Epithelial cell of esophagus (primary cell): ENCODE measurements at places on chromosomes 11 and 22.

DNA sequence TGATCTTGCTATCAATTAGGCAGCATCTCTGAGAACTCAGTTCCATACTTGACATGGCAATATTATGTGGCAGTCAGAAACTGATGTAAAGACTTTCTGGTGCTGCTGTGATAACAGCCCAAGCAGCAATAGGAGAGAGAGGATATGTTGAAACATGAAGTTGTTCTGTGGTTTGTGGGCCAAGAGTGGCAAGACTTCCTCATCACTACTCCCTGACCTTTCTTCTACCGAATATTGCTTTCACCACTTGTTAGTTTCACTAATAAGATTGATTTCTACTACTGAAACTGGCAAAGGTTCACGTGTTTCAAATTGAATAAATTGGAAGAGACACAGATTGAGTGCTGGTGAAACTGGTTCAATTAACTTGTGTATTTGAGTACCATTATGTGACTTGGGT is 852.6 kb upstream of the RAG2 start:
- peak; percentile 39 for DNase-seq

DNA sequence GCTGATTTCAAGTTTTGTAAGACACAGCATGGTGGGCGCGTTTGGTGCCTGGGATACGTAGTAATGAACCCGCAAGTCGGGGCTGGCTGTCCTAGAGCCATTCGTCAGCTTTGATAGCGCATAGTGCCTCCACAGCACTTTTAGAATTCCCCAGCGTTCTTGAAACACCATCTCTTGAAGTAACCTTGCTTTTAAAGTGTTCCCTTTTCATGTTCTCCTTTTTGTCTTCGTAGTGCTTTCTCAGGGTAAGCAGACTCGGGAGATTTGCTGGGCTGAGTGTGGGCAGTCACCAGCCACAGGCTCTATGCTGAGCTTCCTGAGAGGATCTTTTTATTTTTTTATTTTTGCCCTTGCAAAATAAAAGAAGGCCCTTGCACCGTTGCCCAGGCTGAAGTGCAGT is 39.6 kb upstream of the CTTN start:
- DNase-seq, result no peak

DNA sequence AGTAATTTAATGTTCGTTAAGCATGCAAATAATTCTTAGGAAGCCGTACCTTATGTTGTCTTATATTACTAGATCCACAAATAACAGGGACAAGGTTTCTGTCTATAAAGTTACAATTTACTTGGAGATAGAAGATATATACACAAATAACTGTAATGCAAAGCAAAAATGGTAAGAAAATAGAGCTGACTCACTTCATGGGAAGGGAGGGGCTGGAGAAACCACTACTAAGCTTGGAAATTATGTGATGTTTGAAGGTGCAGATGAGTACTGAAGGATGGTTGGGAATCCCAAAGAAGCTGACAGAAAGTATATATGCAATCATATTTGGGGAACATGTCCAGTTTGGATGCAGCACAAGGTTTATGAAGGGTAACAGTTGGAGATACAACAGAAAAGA is 4.0 kb downstream of the NPAT start:
- peak; percentile 29 for DNase-seq

DNA sequence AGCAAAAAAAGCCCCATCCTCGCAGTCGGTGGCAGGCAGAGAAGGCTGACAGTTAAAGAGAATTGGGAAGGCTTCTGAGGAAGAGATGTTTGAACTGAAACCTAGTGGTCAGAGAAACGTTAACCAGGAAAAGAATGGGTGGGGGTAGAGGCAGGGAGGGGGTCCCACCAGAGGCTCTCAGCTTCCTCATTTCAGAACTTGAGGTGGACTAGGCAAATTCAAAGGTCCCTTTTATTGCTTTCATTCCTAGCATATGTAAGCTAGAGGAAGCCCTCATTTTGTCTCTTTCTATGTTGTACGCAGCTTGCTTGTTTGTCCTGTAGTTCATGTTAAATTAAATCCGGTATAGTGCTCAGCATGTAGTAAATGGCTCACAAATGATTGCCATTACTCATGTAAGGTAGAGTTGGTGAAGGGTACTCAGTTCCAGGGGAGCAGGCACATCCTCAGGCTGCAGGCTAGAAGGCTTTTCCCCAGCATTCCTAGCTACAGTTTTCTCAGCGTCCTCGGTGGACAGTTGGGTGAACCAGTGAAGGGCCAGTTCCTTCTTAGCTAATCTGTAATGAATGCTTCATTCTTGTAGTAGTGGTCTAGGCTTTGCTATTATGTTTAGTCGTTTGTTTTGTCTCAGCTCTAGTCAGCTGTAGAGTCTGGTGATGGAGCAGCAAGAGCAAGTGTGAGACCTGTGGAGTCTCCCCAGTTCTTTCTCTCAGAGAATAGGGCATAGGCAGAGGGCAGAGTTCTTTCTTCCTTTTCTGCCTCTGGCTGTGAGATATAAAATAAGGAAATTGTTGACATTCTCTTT is 58.6 kb downstream of the UVRAG start:
- DNase-seq, result no peak

DNA sequence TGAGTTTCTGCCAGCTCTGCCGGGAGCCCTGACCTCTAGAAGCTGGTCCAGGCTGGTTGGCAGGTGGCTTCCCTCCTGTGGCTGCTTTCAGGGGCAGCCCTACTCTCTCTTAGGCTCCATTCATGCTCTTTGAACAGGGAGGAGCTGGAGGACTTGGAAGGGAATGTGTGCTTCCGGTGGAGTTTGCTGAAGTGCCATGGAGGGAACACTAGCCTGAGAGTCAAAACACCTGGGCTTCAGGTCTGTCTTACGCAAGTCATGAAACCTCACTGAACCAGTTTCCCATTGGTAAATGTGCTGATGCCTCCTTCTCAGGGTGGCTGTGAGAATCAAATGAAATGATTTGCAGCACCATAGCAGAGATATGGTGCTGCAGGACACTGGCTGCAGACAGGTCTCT is 224.5 kb downstream of the KIRREL3 start:
- DNase-seq, result peak; percentile 0

- no peak for DNase-seq
These were observed 102.9 kb upstream of the GAL start for GRCh38 chr11:68581439-68581838.

DNA sequence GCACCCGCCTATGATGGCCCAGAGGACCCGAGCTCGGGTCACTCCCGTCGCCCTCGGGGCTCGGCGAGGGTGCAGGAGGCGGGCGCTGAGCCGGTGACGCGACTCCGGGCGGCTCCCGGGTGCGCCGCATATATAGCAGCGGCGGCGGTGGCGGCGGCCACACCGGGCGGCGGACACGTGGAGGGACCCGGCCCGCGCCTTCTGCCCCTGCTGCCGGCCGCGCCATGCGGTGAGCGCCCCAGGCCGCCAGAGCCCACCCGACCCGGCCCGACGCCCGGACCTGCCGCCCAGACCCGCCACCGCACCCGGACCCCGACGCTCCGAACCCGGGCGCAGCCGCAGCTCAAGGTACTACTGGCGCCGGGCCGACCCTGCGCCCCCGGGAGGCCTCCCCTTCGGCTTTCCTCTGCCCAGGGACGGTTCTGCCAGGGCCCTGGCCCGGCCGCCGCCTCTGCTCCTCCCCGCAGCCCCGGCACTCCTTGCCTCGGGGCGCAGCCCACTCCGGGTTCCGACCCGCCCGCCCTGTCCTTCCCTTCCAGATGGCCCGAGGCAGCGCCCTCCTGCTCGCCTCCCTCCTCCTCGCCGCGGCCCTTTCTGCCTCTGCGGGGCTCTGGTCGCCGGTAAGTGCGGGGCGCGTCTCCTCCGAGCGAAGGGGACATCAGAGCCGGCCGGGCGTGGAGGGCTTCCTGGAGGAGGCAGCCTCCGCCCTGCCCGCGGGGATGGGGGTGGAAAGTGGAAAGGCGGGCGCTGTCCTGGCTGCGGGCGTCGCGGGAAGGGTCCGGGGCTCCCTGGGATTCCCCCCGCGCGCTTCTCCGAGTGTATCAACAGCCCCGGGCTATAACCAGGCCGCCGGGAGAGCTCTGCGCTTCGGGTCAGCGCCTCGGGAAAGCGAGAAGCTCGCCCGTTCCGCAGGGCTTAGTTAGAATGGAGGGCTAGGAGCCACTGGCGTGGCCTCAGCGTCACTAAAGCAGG is at the start of gene GAL:
TSS of gene GAL (plus strand) at position 160 of the 972 bp plus-strand sequence. CDS start at position 540, 380 bp downstream.
- DNase-seq, result peak; percentile 26

DNA sequence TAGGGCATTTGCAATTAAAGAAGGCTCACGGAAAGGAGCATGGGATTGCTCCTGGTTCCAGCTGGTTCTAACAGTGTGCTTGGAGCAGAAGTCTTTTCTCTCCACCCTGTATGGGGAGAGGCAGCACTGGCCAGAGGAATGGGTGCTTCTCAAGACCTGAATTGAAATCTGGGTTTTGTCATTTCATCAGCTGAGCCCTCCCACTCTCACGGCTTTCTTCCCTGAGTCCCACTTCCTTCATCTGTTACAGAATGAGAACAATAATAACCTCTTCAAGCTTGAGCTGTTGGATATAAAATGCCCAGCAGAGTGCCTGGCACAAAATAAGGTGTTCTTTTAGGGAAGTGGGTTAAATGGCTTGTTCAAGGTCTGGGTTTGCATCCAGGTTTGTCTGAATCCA is 17.2 kb downstream of the CNTF start:
- DNase-seq, result no peak

- no peak for DNase-seq
These were observed 33.0 kb downstream of the AHNAK start for GRCh38 chr11:62513626-62514025.

GRCh38 chr22:26804315-26804714 is 146.9 kb downstream of the MIAT start:
- no peak for DNase-seq

DNA sequence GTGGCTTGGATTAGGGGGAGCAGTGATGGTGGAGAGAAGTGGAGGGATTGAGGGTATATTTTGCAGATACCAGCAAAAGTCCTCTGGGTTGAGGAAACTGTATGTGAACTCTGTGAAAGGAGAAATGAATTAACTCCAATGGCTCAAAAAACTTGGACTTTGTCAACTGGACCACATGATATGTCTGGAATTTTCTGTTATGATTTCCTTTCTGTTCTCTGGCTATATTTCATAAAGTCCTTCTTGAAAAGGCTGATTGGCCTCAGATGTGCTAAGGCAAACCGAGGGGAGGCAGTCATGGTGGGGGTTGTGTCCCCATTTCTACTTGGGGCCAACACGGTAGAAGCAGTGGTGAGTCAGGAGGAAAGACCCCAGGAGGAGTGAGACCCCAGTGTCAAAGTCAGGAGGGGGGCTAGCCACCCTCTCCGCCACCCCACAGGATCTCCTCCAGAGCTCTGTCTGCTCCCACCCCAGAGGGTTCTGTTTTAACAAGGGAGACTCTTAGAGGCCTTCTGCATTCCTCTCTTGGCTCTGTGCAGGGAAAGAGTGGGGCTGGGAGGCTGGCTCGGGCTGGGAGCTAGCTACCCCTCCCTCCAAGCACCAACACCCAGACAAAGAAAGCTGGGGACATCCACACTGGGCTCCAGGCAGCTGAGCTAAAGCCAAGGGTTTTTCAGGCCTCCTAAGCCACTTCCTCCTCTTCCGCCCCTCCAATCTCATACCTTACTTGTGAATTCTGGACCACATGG is 13.8 kb downstream of the CHRDL2 start:
- no peak for DNase-seq

DNA sequence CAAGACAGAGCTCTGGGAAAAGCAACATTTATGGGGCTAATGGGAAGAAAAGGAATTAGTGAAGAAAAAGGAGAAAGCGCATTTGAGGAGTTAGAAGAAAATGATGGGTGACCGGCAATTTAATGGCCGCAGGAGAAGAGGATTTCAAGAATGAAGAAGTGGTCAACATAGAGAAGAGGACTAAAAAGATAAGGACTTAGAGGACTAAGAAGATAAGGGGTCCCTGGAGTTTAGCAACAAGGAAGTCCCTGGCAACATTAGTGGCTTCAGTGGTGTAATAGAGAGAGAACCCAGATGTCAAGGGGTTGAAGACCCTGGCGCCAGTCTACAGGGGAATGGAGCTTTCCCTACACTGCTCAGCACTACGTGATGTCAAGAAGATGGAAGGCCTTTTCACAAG is 32.3 kb downstream of the WEE1 start:
- no peak for DNase-seq

DNA sequence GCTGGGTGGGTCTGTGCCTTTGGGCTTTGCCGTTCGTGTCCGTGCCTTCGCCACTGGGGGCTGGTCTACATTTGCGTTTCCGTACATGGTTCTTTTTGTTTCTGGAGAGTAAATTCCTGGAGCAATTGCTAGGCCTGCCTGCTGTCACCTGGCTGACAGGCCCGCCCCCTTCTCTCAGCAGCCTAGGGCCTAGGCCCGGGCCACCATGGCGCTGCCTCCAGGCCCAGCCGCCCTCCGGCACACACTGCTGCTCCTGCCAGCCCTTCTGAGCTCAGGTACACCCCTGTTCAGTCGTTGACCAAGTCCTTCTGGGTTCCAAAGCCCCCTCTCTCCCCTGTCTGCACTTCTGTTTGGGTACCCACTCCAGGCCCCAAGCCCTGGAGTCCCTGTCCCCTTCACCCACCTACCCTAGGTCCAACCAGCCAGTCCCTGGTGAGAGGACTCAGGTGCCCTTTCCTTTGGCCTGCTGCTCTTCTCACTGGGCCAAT is 649 bp downstream of the TMEM25 start:
- DNase-seq, result no peak
